ENCODE measurements at places on chromosomes 1 and 21.

DNA sequence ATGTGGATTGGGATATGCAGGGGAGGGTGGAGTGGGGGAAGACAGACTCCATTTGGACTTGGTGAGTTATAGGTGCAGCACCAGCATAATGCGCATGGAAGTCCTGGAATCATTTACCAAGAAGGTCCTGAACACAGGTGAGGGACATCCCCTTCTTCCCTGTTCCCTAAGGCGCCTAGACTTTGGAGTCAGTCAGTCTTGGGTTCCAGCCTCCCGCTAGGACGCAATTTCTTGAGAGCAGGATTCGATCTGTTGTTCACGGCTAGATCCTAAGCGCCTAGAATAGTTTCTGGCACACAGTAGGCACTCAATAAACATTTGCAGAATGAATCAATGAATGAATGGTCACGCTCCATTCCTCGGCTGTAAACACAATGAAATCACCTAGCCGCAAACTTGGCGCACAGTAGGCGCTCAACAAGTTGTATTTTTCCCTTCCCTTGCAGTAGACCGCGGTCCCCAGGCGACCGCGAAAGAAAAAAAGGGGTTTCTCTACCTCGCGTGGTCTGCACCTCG lies 1.0 kb upstream of the AK4 start:
- DNase-seq = no peak

- no peak for DNase-seq
Measured at GRCh38 chr1:223363856-223364684, at the start of gene SUSD4. Gene SUSD4, minus strand, starts transcription at chr1:223364176. Its CDS starts 751 bp downstream, at chr1:223363425.

DNA sequence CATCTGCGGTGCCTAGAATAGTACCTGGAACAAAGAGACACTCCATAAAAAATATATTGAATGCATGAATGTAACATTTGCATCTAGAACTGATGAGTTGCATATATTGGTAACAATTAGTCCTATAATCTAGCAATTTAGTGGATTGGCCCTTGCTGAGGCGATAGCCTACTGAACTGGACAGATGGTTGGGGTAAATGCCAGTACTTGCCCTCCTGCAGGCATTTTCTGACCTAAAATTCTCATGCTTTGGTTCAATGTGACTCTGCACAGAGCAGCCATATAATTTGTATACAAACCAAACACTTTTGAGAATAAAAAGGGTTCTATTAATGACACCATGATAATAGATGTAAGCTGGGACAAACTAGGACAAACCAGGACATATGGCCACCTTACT lies 313.6 kb downstream of the OLFM3 start:
- no peak for DNase-seq

GRCh38 chr1:27662707-27663393 lies 9.1 kb downstream of the IFI6 start:
- DNase-seq = peak; percentile 83

GRCh38 chr1:155255243-155256007 lies at the start of gene ENTREP3:
Gene ENTREP3, minus strand, starts transcription at chr1:155255483. Its CDS starts 606 bp downstream, at chr1:155254877.
- DNase-seq = peak; percentile 86

GRCh38 chr1:205008896-205009295 lies 34.1 kb upstream of the CNTN2 start:
- DNase-seq = no peak

DNA sequence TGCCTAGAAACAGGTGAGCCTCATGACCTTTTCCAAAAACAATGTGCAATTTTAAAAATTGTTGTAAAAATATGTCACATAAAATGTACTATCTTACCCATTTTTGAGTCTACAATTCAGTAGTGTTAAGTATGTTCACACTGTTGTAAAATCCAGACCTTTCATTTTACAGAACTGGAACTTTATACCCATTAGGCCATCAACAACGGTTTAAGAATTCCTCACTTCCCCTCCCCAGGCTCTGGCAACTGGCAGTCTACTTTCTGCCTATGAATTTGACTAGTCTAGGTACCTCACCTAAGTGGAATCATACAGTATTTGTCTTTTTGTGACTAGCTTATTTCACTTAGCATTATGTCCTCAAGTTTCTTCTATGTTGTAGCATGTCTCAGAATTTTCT lies 8.6 kb downstream of the CTSE start:
- no peak for DNase-seq

- peak; percentile 10 for DNase-seq
Measured at GRCh38 chr1:220528679-220529501, 954 bp downstream of the MARK1 start.

DNA sequence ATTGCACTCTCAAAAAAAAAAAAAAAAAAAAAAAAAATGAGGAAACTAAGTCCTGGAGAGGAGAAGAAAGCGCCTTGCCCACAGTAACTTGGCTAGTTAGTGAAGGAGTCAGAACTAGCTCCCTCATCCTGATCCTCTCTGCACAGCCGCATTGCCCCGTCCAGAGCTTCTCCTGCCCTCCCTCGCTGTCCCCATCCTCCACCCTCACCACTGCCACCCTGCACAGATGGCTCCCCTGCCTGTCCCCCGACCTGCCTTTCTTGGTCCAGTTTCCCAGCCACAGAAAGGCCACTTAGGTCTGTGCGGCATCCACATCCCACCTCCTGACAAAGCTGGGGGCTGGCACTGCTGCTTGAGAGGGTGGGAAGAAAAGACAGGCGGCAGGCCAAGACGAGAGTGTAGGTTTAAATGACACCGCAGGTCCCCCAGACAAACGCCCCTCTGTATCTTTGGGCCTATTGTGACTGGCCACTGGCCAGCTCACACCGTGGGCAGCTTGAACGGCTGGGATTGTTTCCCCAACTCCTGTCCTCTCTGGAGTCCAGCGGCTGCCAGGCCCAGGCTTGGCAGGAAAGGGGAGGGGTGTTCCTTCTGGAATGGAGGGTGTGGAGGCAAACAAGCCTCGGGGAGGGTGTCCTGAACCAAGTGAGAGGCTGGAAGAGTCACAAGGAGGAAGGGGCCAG lies 20.2 kb downstream of the NCMAP start:
- DNase-seq = peak; percentile 52

DNA sequence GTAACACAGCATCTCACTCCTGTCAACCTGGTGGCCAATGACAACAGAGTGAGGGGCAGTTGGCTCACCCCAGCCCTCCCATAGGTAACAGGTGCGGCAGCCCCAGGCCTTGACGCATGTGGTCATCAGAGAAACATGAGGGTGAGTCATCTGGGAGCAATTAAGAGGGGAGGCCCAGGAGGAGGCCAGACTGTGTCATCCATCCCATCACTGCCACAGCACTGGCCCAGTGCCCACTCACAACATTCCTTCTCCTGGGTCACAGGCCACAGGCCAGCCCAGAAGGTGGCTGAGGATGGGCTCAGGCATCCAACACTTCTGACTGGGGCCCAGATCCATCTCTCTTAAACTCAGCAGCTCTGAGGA lies 17.1 kb downstream of the TEX35 start:
- no peak for DNase-seq

DNA sequence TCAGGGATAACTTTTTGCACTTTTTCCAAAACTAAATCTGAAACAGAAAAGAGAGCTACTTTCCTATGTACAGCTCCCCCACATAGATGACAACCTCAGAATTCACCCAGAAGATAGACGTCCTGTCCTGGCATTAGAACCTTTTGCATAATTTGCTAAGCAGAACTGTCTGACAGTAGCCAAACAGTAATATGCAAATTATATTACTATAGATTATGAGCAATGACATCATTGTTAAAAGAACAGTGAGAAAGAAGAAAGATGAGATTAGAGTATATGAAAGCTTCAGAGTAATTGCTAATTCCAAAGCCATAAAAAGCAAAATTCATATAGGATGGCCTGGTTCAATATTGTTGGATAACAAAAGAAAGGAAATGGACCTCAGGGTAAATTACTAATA lies 43.7 kb downstream of the SLC44A5 start:
- no peak for DNase-seq

- DNase-seq = peak; percentile 31
Measured at GRCh38 chr1:160022330-160023310, 9.2 kb downstream of the PIGM start.
